ENCODE measurements at places on chromosomes 7 and 10.

- DNase-seq: no peak
Observed at GRCh38 chr10:91549262-91549661, 83.6 kb downstream of the PPP1R3C start.

DNA sequence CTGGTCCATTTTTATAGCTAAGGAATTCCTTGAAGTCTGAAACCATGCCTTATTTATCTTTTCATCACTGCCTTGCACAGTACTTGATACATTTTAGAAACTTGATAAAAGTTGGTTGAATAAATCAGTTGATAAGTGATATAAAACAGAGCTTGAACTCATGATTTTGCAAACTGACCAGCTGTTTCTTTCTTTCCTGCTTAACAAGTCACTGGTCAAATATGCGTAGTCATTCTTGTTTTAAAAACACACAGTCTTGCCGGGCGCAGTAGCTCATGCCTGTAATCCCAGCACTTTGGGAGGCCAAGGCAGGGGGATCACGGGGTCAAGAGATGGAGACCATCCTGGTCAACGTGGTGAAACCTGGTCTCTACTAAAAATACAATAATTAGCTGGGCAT lies 6.3 kb downstream of the TPST1 start:
- no peak for DNase-seq

DNA sequence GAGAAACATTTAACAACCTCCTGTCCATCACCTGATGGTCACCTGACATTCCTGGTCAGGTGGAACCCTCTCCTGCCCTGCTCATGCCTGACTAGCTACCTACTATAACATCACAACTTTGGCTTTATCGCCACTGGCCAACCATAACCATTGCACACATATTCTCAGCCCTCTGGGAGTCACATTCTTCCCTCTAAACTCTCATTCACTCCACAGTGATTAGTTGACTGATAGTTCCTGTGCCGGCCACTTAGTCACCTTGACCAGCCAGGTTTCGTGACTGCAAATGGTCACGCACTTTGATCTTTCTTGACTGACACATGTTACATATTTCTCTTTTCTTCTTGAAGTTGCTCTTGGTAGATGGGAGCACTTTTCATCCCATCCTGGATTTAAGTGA lies 50.1 kb downstream of the GNAI1 start:
- no peak for DNase-seq

DNA sequence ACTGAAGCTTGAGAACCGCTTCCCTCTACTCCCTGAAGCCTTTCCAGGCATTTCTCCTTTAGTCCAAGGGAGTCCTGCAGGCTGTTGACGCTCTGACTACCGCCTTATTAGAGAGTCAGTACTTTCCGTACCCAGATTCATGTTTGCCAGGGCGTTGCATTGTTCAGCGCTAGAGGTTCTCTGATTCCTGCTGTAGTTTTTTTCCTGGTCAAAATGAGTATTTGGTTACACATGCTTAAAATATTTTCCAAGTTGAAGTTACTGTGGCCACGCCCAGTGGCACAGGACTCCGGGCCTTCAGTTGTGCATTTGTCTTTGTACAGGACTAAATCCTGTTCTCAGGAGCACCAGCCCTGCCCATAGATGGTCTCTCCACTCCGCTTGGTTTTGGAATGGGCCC lies 7.9 kb downstream of the MTURN start:
- DNase-seq: no peak
